Stimulated activated CD4-positive, alpha-beta T cell treated with anti-CD3 and anti-CD28 coated beads, Interleukin-15, amount 100 ng/mL, for 48 hours (primary cell): ENCODE measurements at places on chromosomes 2 and 18.
A peak's percentile ranks its signal among the peaks of the same experiment; 100 is the strongest.

DNA sequence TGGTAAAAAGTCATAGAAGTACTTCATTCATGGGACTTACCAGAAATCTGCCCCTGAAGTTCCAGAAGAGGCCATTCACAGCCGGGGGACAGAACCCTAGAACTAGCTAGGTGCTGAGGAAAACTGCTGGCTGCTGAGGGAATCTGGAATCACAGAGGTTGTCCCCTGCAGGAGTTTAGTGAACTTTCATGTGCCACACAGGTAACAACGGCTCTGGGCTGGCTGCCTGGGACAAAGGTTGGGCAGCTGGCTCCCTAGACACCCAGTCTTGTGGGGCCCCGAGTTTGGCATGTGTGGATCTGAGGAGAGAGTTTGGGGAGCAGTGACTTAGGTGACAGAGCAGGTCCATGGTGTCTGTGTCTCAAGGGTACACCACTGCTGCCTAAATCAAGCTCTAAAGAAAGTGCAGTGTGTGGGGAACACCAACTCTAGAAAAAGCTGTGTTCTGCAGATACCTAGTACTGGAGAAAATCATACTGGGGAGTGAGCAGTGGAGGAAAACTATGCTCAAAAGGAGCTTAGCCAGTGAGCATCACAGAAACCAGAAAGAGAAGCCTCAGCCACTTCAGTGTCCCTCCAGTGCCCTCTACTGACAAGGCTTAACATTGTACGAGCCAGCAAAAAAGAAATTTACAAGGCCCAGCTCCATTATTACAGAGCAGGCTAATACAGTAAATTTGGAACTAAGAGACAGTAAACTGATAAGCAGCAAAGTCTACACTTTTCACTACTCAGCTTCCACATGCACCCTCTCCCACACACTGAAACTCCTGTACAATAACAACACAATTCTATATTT, 15.2 kb downstream of the GALNT3 start:
- DNase-seq: no peak

GRCh38 chr18:54957996-54958395, 1.3 kb downstream of the CCDC68 start:
- DNase-seq: no peak

DNA sequence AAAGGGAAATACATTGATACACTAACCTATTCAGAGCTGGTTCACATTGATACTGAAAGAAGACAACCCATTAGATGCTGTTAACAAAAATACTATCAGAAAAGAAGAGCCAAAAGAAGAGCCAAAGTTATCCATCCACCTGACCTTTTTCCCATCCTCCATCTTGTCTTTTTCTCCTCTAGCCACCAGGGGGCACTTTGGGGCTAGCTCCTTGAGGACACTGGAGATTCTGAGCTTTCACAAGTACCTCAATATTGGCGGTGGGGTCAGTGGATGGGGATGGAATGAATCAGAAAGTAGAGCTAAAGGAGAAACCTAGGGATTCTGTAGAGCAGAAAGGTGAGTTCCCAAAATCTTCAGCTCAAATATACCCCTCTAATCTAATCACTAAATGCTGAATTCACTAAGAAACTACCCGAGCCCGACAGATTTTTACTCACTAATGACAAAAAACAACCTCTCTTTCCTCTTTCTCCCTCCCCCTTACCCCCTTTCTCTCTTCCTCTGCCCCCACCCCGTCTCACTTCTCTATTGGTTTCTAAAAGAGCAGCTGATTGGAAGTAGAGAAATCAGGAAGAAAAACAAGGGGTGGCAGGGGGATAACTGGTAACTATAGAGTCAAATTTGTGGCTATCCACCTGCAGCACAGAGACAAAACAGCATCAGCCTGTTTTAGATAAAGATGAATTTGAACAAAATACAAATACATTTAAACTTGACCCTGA, 203.3 kb downstream of the TCF4 start:
- DNase-seq: peak; percentile 5

- DNase-seq: no peak
Observed at GRCh38 chr2:9758741-9759140, 84.5 kb upstream of the TAF1B start.

GRCh38 chr2:2873450-2873811, 504.2 kb downstream of the EIPR1 start:
- no peak for DNase-seq
